GM04503 (cell line): ENCODE measurements at places on chromosomes 2 and 18.

DNA sequence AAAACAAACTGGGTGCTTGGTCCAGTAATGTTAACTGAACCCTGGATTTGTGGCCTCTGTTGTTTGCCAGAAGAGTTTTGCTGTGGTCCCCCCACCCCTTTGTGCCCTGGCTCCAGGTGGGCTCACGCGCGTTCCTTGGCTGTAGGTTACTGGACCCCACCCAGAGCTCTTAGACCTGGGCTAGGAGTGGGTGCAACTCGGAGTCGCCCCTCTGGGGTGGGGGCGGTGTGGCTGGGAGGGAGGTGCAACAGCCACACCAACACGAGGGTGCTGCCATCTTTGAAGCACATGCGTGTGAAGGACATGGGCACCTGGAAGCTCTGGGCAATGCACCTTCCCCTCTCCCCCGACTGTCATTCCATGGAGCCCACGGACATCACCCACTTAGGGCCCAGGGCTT, 92.7 kb downstream of the USP40 start:
- no peak for DNase-seq

DNA sequence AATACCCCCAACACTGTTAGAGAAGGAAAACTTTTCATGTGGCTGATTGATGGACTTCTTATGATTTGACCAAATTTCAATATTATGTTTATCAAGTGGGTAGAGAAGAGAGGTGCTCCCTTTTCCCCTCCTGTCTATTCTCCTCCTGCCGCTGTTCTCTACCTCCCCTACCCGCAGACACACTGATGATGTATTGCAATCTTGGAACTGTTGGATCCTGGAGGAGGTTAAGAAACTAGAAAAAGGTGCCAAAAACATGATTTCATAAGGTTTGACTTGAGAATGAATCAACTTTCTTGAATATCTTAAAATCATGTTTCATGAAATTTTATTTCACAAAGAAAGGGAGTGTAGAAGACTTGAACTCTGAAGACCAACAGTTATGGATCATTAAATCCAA, 125.8 kb downstream of the MEIS1 start:
- DNase-seq = no peak

DNA sequence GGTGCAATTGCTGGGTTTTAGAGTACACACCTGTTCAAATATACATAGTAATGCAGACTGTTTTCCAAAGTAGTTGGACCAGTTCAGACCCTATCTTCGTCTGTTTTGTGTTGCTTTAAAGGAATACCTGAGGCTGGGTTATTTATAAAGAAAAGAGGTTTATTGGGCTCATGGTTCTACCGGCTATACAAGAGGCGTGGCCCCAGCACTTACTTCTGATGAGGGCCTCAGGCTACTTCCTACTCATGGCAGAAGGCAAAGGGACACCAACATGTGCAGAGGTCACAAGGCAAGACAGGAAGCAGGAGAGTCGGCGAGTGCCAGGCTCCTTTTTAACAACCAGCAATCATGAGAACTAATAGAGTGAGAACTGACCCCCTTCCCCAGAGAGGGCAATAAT, 21.9 kb upstream of the EMILIN2 start:
- DNase-seq = no peak

DNA sequence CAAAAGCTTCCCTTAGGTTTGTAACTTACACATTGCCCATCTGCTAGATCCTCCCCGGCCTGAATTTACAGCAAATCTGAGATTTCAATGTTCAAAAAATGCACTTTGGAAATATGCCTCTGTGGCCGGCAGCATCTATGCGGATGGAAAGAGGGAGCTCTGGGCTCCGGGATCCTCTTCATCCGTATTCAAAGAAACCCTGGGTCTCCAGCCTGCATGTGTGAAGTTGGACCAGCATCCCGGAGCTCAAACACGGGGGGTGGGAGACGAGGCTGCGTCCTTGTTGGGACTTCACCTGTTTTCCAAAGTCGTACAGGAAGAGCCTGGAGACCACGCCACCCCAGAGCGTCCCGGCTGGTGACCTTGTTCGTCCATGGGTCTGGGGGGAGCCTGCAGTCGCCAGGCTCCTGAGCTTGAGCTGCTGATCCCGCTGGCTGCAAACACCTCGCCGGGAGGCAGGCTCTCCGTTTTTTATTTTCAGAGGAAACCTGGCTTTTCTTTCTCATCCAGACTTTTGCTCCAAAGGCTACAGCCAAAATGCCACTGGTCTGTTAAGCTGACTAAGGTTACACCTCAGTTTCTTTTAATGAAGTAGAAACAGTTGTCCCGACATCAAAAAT, 77.4 kb downstream of the PTGR3 start:
- DNase-seq = no peak

GRCh38 chr2:203878063-203878462, 10.5 kb downstream of the CTLA4 start:
- no peak for DNase-seq

- DNase-seq = no peak
Measured at GRCh38 chr2:27152796-27153464, 4.1 kb downstream of the TCF23 start.
